ENCODE measurements at places on chromosomes 12 and 14. TPM values are rescaled to one million over a fixed set of nuclear protein-coding genes. Genes with fewer than 3 reads are reported as not detected.

The VWF gene
- 224 TPM for total RNA-seq

The MAPK1IP1L gene
- total RNA-seq = 77.6 TPM

The OR4Q3 gene
- not detected for total RNA-seq

The RNASE12 gene
- total RNA-seq = not detected

The MTHFD1 gene
- 82.1 TPM for total RNA-seq

The DPF3 gene
- 52.0 TPM for total RNA-seq

The KITLG gene
- total RNA-seq = 10.9 TPM

The SRRM4 gene
- total RNA-seq = 0.30 TPM

The CCDC175 gene
- not detected for total RNA-seq

The RAD51AP1 gene
- total RNA-seq = 1.3 TPM

The NR4A1 gene
- total RNA-seq = 134 TPM

The PMEL gene
- total RNA-seq = 0.26 TPM

The TMCC3 gene
- 4.9 TPM for total RNA-seq

The GPRC5A gene
- 0.93 TPM for total RNA-seq

The KRT78 gene
- not detected for total RNA-seq

The DPY19L2 gene
- 34.0 TPM for total RNA-seq

The PRB2 gene
- not detected for total RNA-seq

The MYO1H gene
- 0.07 TPM for total RNA-seq

The A2ML1 gene
- not detected for total RNA-seq

The ANKRD33 gene
- not detected for total RNA-seq

The KCNK10 gene
- not detected for total RNA-seq

The APPL2 gene
- total RNA-seq = 19.6 TPM

The RPGRIP1 gene
- total RNA-seq = not detected

The GALNT9 gene
- total RNA-seq = not detected

The RIMBP2 gene
- 0.05 TPM for total RNA-seq

The LYSET gene
- 29.7 TPM for total RNA-seq

The GALNT8 gene
- total RNA-seq = 3.8 TPM

The TMEM30B gene
- total RNA-seq = 1.9 TPM

The RAB21 gene
- total RNA-seq = 230 TPM

The ADAMTS20 gene
- not detected for total RNA-seq

Measured in heart right ventricle (tissue), 16 donors.